RPMI8226 (cell line): ENCODE measurements at places on chromosomes 12 and 14.
A peak's percentile ranks its signal among the peaks of the same experiment; 100 is the strongest.

DNA sequence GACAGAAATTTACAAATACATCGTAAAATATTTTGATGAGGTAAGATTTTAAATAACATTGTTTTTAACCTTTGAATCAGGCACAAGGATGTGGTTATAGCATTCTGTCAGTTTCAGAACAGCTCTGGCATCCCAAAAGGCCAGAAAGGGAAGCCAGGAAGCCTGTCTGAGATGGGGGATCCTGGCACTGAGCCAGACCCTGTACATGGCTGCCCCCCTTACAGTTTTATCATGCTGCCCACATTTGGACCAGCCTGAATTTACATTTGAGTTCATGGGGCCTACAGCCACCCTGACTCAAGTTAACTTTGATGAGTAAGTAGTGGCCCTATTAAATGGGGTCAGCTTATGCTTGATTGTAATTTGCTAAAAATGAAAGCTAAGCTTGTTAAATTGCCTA, 155.6 kb downstream of the PLXNC1 start:
- no peak for DNase-seq

DNA sequence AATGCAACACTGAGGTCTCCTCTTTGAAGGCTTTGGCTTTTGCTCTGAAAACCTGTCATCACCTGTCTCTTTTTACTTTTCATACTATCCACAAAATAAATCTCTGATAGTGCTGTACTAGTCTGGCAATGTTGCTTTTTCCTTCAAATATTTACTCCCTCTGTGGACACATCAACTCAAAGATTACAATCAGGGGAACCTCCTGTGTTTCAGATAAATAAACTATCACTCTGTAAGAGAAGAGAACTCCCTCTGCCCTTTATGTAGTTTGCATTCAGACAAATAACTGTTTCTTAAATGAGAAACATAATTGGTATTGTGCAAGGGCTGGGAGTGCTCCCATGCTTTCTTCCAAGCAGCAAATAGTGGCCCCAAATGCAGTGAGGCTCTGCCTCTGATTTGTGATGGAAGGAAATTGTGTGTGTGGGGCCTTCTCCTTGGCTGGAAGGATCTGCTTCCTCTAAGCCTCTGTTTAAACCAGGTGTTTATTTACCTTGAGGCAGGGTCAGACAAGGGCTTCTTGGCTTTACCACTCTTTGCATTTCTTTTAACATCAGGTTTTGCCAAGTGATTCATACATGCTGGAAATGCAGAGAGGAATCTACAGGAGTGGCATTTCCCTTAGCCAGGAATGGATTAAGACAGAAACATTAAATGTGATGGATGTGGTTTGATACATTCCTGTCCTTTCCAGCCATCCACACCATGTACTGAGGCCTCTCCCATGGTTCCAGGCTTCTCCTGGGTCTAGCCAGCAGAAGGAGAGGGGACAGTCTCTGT, 69.0 kb downstream of the AKAP6 start:
- DNase-seq = no peak

- DNase-seq = no peak
These were observed 48.8 kb downstream of the A2M start for GRCh38 chr12:9066755-9067423.

DNA sequence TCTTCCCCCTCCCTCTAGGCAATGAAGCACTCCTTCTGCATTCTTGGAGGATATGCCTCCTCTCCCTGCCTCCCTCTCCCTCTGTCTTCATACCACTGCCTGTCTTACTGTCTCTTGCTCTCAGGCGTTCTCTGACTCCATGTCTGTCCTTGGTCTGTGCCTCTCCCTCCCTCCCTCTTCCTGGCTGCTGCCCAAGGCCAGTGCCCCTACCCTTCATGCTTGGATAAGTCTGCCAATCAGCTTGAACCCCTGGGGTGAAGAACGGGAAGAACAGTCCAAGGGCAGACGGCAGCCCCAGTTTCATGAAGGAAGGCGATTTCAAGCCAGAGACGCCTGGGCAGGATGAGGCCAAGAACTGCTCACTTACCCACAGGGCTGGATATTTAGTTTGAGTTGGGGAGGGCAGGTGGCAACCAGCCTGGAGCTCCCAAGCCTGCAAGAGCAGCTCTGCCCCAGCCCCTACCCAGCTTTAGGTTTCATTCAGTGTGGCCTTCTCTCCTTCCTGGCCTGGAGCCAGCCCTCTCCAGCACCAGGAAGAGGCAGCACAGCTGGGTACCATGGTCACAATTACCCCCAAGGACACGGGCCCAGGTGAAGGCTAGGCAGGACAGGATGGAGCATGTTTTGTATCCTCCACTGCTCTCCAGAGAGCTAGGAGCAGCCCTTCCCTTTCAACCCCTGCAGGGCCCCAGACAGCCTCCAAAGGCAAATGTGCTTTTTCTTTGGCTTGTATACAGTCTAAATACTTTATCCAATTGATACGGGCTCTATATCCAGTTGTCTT, 35.8 kb upstream of the LTBP2 start:
- DNase-seq = peak; percentile 15

GRCh38 chr12:32532951-32533350, 133.6 kb downstream of the FGD4 start:
- peak; percentile 42 for DNase-seq

DNA sequence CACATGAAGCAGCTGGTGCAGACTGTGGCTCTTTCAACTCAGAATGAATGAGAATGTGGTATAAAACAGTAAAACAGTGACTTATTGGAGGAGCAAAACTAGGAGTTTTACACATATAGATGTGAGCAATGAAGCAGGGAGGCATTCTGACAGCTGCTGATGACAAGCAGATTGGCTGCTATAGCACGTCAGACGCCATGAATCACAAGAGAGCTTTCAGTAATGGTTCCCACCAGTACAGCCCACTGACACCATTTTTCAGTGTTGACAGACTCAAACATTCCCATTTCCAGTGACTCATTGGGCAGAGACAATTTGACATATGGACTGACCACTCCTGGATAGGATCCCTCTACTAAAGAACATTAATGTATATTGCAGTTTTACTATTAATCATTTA, 24.6 kb upstream of the FSCB start:
- no peak for DNase-seq

GRCh38 chr14:81295958-81296923, 75.5 kb upstream of the GTF2A1 start:
- no peak for DNase-seq
